ENCODE measurements at places on chromosomes 12 and 14.

- no peak for DNase-seq
These were observed 13.5 kb upstream of the TESPA1 start for GRCh38 chr12:54997929-54998522.

DNA sequence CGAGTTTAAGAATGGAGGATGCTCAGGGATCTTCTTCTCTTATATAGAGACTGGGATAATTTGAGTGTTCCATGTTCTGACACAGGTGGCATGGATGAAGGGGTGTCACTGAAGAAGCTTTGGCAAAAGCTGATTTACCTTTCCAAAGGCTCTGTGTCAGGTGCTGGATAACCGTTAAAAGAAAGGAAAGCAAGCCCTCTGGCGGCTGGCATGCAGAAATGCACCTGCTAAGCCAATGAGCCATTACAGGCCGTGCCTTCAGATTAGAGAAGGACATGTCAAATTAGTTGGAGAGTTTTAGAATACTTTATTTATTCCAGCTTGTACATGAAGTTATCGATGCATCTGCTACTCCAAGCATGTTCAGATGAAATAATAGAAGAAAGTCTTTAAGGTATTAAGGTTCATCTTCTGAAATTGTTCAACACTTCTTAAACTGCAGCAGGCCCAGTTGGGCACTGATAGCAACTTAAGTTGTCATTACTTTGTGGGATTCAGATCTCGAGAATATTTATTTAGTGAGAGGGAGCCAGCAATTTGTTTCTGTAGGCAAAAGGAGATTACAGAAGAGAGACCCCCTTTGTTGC is 678.2 kb downstream of the NRXN3 start:
- peak; percentile 62 for DNase-seq

- no peak for DNase-seq
These were observed 216.2 kb downstream of the DUSP6 start for GRCh38 chr12:89135976-89136634.

DNA sequence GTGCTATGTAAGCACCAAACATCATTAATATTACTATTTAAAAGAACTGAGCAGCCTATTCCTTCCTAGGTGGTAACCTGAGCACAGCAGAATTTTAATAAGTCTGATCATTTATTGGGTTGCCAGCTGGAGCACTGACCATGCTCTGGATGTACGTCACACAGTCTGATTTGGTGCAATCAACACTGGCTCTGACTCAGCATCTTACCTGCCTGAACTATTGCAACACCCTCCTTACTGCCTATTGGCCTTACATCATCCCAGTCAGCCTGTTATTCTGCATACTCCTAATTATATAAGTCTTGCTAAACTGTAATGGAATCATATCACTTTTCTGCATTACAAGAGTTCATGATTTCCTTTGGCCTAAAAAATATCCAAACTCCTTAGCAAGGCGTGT is 149.7 kb downstream of the PTPRO start:
- DNase-seq = no peak

- no peak for DNase-seq
These were observed 44.7 kb upstream of the MDM1 start for GRCh38 chr12:68376901-68377300.

DNA sequence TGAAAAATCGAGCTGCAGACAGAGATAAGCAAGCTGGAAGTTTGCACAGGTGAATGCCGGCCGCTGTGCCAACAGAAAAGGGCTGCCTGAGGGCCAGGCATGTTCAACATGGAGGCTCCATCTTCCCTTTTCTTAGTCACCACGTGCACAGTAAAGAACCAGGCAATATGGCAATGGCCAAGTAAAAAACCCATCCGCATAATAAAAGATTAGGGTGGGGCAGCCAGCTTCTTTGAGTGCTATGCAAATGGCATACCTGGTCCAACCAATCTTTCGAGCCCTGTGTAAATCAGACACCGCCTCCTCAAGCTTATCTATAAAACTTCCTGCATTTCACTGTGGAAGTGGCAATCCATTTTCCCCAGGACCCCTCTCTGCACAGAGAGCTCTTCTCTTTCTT is 16.7 kb downstream of the PNP start:
- DNase-seq = no peak

DNA sequence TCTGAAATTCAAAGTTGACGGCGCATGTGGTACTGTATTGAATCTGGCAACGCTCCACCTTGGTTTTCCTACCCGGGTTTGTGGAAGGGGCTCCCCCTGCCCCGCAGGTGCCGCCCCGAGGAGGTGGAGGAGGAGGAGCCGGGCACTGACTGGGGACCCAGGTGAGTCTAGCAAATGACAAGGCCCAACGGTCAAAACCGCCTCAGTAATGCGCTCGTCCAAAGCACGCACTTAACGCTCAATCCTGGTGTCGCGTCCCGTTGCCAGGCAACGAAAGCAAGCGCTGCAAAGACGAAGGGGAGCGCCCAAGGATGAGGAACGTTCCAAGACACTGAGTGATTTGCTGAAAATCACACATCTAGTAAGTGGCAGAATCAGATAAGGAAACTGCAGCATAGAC is 24.0 kb upstream of the CLEC4E start:
- DNase-seq = no peak

Measured in kidney (tissue), 22 donors.